ENCODE measurements at places on chromosomes 2 and 18. TPM values are rescaled to one million over a fixed set of nuclear protein-coding genes. Genes with fewer than 3 reads are reported as not detected.

The HOXD12 gene
- total RNA-seq: not detected

The CLIP4 gene
- total RNA-seq: 33.0 TPM

The NAT8 gene
- total RNA-seq: not detected

The RFTN2 gene
- total RNA-seq: 3.5 TPM

The RUFY4 gene
- not detected for total RNA-seq

The ALPI gene
- not detected for total RNA-seq

The RALB gene
- total RNA-seq: 49.9 TPM

The TCF23 gene
- total RNA-seq: not detected

The CRYGC gene
- not detected for total RNA-seq

The CYP1B1 gene
- total RNA-seq: 92.7 TPM

The RAD51AP2 gene
- 0.43 TPM for total RNA-seq

The FAM110C gene
- total RNA-seq: 4.0 TPM

The FHOD3 gene
- total RNA-seq: 311 TPM

The HAAO gene
- 2.5 TPM for total RNA-seq

The STARD6 gene
- total RNA-seq: not detected

The LOXHD1 gene
- 0.48 TPM for total RNA-seq

The NT5DC4 gene
- not detected for total RNA-seq

The GLI2 gene
- 1.8 TPM for total RNA-seq

The CD28 gene
- total RNA-seq: 1.3 TPM

The SLC9A4 gene
- total RNA-seq: not detected

The CPO gene
- total RNA-seq: not detected

The SERPINB3 gene
- not detected for total RNA-seq

The PSTPIP2 gene
- total RNA-seq: 1.3 TPM

The OBSL1 gene
- 199 TPM for total RNA-seq

The GALR1 gene
- total RNA-seq: 0.08 TPM

The CSRNP3 gene
- 2.9 TPM for total RNA-seq

The BOLL gene
- not detected for total RNA-seq

The CROCC2 gene
- not detected for total RNA-seq

The MLPH gene
- 15.7 TPM for total RNA-seq

The GCC2 gene
- 22.0 TPM for total RNA-seq

The ZNF521 gene
- 15.4 TPM for total RNA-seq

The DHX57 gene
- total RNA-seq: 9.4 TPM

The EGR4 gene
- not detected for total RNA-seq

The ITGA4 gene
- 3.4 TPM for total RNA-seq

The FAM237A gene
- total RNA-seq: 1.9 TPM

The RHOB gene
- total RNA-seq: 98.4 TPM

The ADCYAP1 gene
- total RNA-seq: 0.22 TPM

The SERPINB11 gene
- total RNA-seq: not detected

The STAT4 gene
- total RNA-seq: 37.8 TPM

The RFX8 gene
- total RNA-seq: not detected

The CCDC121 gene
- total RNA-seq: 3.5 TPM

The GPR39 gene
- total RNA-seq: not detected

The MYL1 gene
- 17.5 TPM for total RNA-seq

The HTR2B gene
- total RNA-seq: 2.9 TPM

The GALNT5 gene
- total RNA-seq: 0.35 TPM

The LCT gene
- total RNA-seq: not detected

The CYP27A1 gene
- total RNA-seq: 5.2 TPM

The GAL3ST2 gene
- total RNA-seq: not detected

The SLC16A14 gene
- total RNA-seq: 2.0 TPM

The UGT1A8 gene
- not detected for total RNA-seq

The CFAP65 gene
- total RNA-seq: not detected

The FIGN gene
- 16.4 TPM for total RNA-seq

The VWC2L gene
- 0.08 TPM for total RNA-seq

The CNDP2 gene
- total RNA-seq: 65.7 TPM

The ANTXR1 gene
- total RNA-seq: 38.1 TPM

The RTP5 gene
- 0.08 TPM for total RNA-seq

The KRCC1 gene
- 25.2 TPM for total RNA-seq

The SLC9A2 gene
- total RNA-seq: 0.08 TPM
